Activated CD4-positive, CD25-positive, alpha-beta regulatory T cell treated with anti-CD3 and anti-CD28 coated beads, Interleukin-2, amount 50 U/mL, for 16 hours (primary cell): ENCODE measurements at places on chromosomes 1 and 21.

DNA sequence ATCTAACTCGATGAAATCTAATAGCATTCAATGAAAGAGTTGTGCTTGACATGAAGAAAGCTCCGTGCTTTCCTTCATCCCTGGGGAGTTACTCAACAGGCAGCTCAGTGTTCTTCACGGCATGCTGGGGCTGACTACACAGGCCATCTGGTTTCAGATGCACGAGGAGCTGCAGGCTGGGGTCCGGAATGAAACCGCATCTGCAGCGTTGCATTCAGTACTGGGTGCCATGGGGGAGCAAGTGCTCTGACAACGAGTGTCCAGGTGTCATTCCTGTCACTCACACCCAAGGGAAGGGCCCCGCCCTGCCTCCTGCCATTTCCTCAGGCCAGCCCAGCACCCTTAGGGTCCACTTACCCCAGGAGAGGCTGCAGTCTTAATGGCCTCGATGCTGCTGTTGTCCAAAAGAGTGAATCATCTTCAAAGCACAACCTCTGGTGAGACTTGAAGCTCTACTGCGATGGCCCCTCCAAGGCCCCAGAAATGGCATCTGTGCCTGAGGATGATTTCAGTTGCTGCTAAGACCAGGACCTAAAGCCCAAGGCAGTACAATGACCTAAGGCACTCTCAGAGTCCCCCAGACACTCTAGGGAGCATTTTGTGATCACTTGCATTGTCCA lies 61.4 kb downstream of the STUM start:
- DNase-seq, result no peak

DNA sequence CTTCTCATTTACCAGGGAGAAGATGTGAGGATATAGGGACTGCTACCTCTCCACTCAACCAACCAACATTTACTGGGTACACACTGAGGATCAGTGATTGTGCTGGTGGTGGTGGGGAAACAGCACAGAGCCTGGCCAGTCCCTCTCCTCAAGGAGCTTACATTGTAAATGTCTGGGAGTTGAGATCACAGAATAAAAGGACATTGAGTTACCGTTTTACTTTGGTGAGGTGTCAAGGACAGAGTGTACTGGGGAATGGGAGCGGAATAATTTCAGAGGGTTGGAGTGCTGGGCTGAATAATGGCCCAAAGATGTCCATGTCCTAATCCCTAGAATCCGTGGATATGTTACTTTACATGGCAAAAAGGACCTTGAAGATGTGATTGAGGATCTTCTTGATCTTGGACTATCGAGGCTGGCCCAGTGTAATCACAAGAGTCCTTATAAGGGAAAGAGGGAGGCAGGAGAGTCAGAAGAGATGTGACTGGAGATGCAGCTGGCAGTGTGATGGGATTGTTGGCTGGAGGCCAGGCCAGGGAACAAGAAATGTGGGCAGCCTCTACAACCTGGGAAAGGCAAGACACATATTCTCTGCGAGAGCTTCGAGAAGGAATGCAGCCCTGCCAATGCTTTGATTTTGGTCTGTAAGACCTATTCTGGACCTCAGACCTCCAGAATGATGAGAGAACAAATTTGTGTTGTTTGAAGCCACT lies 26.6 kb upstream of the RWDD3 start:
- DNase-seq, result no peak

GRCh38 chr21:34890724-34891612 lies 158.1 kb downstream of the RUNX1 start:
- DNase-seq, result no peak

DNA sequence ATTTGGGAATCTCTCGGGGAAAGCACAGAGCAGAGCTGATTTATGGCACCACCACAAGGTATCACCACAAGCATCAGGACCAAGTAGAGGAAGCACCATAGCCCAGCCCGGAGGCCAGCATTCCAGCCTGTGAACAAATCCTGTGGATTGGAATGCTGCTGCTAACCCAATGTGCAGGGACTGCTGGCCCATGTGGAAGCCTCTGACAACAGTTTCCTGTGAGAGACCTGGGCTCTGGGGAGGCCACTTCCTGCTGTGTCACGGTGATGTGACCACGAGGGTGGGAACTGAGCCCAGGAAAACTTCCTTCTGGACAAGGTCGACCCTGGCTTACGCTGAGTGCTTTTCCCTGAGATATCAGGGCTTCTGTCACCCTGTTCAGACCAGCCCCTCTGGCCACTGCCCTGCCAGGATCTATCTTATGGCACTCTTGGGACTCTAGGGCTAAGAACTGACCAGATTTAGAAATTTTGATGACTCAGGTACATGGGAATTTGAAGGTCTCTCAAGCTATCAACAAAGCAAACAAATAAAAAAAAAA lies 88.3 kb upstream of the NGF start:
- DNase-seq, result no peak

- no peak for DNase-seq
Measured at GRCh38 chr21:39104911-39105310, 78.3 kb downstream of the PSMG1 start.

- no peak for DNase-seq
Measured at GRCh38 chr1:13722808-13723360, 22.9 kb downstream of the PRDM2 start.

DNA sequence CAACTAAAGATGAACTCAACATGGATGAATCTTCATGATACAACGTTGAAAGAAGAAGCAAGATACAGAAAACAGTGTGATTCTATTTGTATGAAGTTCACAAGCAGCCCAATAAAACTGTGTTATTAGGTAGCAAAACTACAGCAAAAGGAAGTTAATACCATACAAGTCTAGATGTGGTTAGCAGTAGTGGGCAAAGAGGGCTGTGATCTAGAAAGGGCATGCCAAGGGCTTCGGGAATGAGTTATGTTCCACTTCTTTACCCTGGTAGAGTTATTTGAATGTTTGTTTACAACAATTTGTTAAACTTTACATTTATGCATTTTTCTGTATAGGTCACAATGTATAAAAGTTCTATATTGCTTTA lies 9.2 kb downstream of the TNFRSF9 start:
- no peak for DNase-seq

- no peak for DNase-seq
Measured at GRCh38 chr1:226181996-226182714, 4.4 kb downstream of the ACBD3 start.

- no peak for DNase-seq
Measured at GRCh38 chr1:236140705-236141446, 1.5 kb upstream of the GPR137B start.

GRCh38 chr1:176469450-176470010 lies 6.6 kb downstream of the PAPPA2 start:
- no peak for DNase-seq

DNA sequence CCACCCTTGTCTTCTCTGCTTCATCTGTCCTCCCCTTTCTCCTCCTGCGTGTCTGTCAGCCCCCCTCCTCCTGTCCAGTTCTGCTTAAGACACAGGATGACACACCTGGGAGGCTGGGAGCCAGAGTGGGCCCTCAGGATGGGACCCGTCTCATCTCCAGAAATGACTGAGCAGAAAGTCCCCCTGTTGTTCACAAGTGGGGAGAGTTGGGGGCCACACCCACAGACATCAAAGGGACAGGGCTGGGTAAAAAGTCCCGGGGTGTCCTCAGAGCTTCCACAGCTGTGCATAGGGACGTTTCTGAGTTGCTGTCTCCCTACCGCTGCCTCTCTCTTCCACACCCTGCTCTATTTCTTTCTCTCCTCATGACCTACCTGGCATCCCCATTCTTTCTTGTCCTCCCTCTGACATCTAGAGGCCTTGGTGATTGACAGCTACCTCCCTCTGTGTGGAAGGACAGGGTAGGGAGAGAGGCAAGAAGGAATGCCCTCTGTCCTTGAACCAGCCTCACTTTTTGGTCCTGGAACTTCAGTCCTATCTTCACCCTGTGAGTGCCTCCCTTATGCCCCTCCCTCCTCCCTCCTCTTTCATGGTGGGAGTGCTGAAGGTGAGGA lies 19.5 kb upstream of the SH2D2A start:
- DNase-seq, result no peak

GRCh38 chr1:152125834-152126443 lies 10.7 kb upstream of the TCHH start:
- DNase-seq, result no peak

- no peak for DNase-seq
Measured at GRCh38 chr1:173302890-173303829, 96.0 kb upstream of the TNFSF4 start.

GRCh38 chr1:16615253-16616252 lies 2.2 kb upstream of the NBPF1 start:
- DNase-seq, result no peak

DNA sequence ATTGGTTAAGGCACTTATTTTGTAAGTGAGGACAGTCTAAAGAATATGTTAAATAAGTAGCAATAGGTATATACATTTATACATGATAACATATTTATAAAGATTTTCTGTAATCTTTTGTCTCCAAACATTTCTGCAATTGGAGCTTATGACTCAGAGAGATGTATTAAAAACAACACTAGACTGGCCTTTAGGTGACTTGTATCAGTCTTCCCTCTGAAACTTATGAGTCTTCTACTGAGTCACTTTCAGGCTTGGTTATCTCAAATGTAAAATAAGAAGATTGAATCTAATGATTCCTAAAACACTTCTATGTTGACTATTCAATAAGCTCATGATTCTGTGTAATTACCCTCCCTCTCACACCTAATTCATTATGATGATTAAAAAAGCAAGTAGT lies 672.6 kb upstream of the NEGR1 start:
- no peak for DNase-seq

GRCh38 chr1:204013052-204013451 lies 59.9 kb upstream of the SOX13 start:
- no peak for DNase-seq

DNA sequence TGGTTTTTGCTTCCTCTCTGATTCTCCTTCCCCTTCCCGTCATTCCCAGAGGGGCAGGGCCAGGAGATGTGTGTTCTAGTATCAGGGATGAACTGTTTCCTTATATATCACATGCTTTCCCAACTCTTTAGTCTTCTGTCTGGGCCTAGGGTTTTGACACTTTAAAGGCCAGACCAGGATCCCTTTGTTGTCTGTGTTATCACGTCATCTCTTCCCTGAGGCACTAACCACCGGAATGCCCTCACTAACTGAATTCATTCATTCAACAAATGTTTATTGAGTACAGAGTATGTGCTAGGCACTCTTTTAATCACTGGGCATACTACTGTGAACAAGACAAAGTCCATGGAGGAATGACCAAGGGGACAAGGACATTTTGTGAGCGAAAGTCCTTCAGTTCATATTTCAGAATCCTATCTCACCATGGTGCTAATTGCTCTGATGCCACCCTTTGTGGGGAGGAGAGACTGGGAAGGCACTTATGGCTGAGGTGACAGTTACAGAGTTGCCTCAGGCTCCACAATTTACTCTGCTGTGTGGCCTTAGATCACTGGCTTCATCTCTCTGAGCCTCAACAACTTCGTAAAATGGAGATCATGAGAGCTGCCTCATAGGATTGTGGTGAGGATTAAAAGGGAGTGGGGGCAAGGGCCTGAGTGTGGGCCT lies 12.0 kb upstream of the ZNF362 start:
- no peak for DNase-seq

- DNase-seq, result no peak
Measured at GRCh38 chr1:237713916-237714315, 176.8 kb downstream of the ZP4 start.

GRCh38 chr21:41167348-41168342 lies at the start of gene BACE2:
TSS of gene BACE2 (plus strand) at chr21:41168160. CDS start at chr21:41168264, 104 bp downstream.
- DNase-seq, result no peak

- no peak for DNase-seq
Measured at GRCh38 chr21:44510109-44510507, 29.9 kb downstream of the KRTAP10-1 start.

DNA sequence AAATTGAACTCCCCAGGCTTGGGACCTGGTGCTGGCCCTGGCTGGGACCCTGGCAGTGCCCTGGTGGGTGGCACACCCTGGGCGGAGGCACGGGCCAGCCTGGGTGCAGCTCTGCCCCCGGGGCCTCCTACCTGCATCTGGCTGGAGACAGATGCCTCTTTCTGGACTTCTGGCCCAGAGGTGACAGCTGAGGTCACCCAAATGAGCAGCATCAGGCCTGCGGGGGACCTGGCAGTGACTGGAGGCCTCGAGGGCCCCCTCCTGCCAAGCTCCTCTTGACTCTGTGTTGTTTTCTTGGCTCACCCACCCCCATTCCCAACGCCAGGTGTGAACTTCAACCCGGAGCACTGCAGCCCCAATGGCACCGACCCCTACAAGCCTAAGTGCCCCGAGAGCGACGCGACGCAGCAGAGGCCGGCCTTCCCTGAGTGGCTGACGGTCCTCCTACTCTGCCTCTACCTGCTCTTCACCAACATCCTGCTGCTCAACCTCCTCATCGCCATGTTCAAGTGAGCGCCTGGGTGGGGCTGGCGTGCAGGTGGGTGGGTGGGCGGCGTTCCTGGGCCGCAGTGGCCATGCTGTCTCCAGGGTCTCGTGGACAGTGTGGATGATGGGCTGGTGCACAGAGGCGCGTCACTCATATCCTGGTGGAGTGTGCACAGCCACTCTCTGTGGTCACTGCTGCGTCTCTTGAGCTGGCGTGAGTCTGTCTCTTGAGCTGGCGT lies 41.6 kb upstream of the LRRC3 start:
- no peak for DNase-seq

GRCh38 chr21:32237021-32237420 lies 41.8 kb downstream of the MIS18A start:
- no peak for DNase-seq

- no peak for DNase-seq
Measured at GRCh38 chr1:219782311-219782710, 146.0 kb downstream of the SLC30A10 start.

- no peak for DNase-seq
Measured at GRCh38 chr1:25624156-25624555, 7.6 kb downstream of the MAN1C1 start.

GRCh38 chr1:96306809-96307560 lies 414.6 kb upstream of the PTBP2 start:
- DNase-seq, result no peak

DNA sequence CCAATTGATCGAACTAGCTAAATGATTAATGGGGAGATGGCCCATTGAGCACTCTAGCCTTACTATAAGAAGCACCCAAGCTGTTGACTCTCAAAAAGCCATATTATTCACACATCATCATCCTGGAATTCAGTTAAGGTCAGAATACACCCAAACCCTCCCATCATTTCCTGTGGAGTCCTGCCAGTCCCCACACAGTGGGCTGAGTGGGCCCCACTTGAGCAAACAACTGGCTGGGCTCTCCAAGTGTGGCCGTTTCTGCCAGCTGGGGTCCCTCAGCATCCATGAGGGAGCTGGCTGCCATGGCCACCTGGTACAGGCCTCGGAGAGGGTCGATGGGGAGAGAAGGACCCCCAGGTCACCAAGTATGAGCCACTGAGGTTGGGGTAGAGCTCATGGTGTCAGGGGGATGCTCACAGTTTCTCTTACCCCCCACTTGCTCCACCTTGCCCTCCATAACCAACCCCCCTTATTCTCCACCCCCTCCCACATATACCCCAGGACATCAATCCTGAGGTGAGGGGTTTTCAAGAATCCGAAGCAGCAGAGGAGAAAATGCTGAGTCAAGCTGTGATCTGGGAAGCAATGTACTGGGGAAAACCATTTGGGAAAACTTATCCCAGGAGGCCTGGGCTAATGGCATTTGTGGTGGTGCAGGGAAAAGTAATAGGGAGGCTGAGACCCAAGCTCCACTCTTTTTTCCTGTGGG lies 60.3 kb downstream of the UBE2T start:
- DNase-seq, result no peak

GRCh38 chr1:114597949-114598348 lies 16.5 kb upstream of the BCAS2 start:
- no peak for DNase-seq
